ENCODE measurements at places on chromosomes 7 and 10. TPM values are rescaled to one million over a fixed set of nuclear protein-coding genes. Genes with fewer than 3 reads are reported as not detected.

PSD gene
- total RNA-seq: 12.4 TPM

SPDYE5 gene
- total RNA-seq: 0.16 TPM

ADO gene
- 20.3 TPM for total RNA-seq

WNT16 gene
- 0.49 TPM for total RNA-seq

SPRN gene
- 0.50 TPM for total RNA-seq

GIMAP8 gene
- not detected for total RNA-seq

IFIT1 gene
- total RNA-seq: 44.1 TPM

CHN2 gene
- 8.0 TPM for total RNA-seq

TMEM236 gene
- total RNA-seq: 0.04 TPM

SPAM1 gene
- not detected for total RNA-seq

TEX36 gene
- not detected for total RNA-seq

AS3MT gene
- 12.8 TPM for total RNA-seq

ATG9B gene
- total RNA-seq: 11.8 TPM

PTN gene
- total RNA-seq: 179 TPM

EIF3A gene
- total RNA-seq: 145 TPM

CNPY4 gene
- 27.4 TPM for total RNA-seq

OR2A12 gene
- total RNA-seq: not detected

C7orf33 gene
- not detected for total RNA-seq

CSTF2T gene
- 23.8 TPM for total RNA-seq

CALN1 gene
- total RNA-seq: 0.25 TPM

PNLIPRP3 gene
- not detected for total RNA-seq

SNX13 gene
- total RNA-seq: 57.1 TPM

DKK1 gene
- total RNA-seq: 12.7 TPM

GRM3 gene
- not detected for total RNA-seq

PRLHR gene
- total RNA-seq: not detected

GIMAP4 gene
- not detected for total RNA-seq

HK1 gene
- total RNA-seq: 61.8 TPM

TMEM184A gene
- total RNA-seq: 5.0 TPM

CAMK2B gene
- total RNA-seq: 1.8 TPM

MBL2 gene
- not detected for total RNA-seq

ASB15 gene
- total RNA-seq: not detected

SFRP4 gene
- 6.4 TPM for total RNA-seq

TMEM270 gene
- total RNA-seq: not detected

HYAL4 gene
- not detected for total RNA-seq

ETV1 gene
- 26.6 TPM for total RNA-seq

CYCS gene
- total RNA-seq: 46.8 TPM

CALML3 gene
- 0.07 TPM for total RNA-seq

JAKMIP3 gene
- 1.3 TPM for total RNA-seq

SYT15 gene
- total RNA-seq: 3.0 TPM

FAM131B gene
- total RNA-seq: 6.1 TPM

AKR1E2 gene
- 8.4 TPM for total RNA-seq

Measured in mesothelial cell of epicardium (in vitro differentiated cells).